ENCODE measurements at places on chromosomes 11 and 22.
A peak's percentile ranks its signal among the peaks of the same experiment; 100 is the strongest.

- DNase-seq: no peak
Observed at GRCh38 chr22:19516378-19517170, 7.6 kb downstream of the CLDN5 start.

DNA sequence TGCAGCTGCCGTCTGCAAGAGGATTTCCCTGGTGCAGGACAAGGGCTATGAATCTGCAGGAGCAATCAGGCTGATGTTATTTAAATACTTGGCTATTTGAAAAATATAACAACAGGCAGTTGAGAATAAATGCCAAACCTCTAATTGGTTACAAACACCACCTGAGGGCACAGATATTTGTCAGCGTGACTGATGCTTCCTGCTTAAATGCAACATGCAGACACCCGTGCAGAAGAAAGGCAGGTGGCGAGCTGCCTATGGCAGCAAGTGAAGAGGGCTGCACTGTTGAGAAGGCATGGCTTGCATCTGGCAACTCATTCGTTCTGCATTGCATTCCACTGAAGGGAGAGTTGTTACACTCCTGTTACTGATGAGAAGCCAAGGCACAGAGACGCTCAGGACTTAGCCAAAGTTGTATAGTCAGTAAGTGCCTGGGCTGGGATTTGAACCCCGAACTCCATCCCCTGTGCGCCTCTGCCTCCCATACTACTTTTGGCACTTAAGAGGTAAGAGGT lies 350.6 kb downstream of the TENM4 start:
- DNase-seq: no peak

- no peak for DNase-seq
Observed at GRCh38 chr11:62054484-62055121, 69.2 kb upstream of the INCENP start.

- DNase-seq: peak; percentile 13
Observed at GRCh38 chr22:46367707-46368191, 32.2 kb downstream of the TRMU start.

DNA sequence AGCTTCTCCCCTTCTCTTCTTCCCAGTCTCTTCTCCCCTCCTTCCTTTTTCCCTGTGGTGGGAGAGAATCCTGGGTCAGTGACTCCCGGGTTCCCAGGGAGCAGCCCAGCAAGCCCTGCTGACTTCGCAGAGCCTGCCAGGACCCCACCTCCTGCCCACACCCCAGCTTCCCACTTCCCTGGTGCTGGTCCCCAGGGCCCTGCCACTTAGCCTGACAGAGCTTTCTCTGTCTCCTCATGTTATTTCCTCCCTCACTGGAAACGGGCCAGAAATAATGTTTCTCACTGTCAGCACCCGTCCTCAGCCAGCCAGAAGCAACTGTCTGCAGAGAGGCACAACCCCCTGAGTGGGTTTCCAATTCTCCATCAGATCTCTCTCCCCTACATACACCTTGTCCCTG lies 27.1 kb downstream of the C11orf96 start:
- no peak for DNase-seq

DNA sequence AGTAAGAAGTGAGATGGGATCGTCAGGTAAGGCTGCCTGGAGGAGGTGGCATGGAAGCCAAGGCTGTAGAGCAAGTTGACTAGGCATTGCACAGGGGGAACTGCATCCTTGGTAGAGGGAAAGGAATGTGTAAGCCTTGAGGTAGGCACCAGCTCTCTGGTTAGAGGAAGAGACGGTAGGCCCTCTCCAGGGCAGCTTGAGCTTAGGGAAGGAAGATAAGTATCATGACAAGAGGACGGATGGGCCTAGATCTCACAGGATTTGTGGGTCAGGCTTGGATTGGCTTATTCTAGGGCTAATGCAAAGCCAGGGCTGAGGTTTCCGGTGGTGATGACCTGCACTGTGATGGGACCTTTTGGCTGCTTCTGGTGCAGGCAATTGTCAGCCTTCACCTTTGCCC lies 1035.8 kb downstream of the TBC1D22A start:
- no peak for DNase-seq

GRCh38 chr11:38791346-38791961 lies 2193.4 kb upstream of the RAG2 start:
- peak; percentile 40 for DNase-seq

DNA sequence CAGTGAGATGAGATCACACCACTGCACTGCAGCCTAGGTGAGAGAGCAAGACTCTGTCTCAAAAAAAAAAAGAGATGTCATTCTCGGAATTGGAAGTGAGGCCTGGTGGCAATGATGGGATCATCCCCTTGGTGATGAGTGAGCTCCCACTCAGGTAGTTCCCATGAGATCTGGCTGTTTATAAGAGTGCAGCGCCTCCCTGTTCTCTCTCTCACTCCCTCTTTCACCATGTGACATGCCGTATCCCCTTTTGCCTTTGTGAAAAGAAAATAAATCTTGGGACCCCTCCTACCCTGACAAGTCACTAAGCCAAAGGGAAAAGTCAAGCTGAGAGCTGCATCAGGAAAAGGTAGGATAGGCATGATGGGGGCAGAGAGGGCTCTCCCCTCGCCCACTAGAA lies 28.8 kb downstream of the ZNF70 start:
- no peak for DNase-seq

DNA sequence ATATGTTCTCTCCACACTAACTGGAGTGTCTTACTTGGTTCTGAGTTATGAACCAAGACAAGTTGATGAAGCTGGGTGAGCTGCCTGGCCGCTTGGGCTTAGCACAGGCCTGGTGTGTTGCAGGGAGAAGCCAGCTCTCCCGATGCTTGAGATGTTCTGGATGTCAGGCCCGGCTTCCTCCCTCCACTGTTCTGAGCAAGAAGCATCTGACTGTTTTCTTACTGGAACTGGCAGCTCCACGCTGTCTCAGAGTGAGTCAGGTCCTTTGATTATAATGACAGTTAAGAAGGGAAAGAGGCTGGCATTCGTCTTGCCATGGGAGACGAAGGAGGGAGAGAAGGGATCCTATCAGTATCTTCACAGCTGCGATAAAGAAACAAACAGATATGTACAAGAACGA lies 46.5 kb upstream of the CRTAM start:
- DNase-seq: peak; percentile 3

GRCh38 chr11:34970480-34970879 lies 54.1 kb downstream of the PDHX start:
- DNase-seq: no peak

GRCh38 chr22:20115691-20116375 lies at the start of gene RANBP1:
RANBP1 (plus strand) TSS chr22:20116104; CDS start chr22:20116185, 81 bp downstream.
- no peak for DNase-seq

DNA sequence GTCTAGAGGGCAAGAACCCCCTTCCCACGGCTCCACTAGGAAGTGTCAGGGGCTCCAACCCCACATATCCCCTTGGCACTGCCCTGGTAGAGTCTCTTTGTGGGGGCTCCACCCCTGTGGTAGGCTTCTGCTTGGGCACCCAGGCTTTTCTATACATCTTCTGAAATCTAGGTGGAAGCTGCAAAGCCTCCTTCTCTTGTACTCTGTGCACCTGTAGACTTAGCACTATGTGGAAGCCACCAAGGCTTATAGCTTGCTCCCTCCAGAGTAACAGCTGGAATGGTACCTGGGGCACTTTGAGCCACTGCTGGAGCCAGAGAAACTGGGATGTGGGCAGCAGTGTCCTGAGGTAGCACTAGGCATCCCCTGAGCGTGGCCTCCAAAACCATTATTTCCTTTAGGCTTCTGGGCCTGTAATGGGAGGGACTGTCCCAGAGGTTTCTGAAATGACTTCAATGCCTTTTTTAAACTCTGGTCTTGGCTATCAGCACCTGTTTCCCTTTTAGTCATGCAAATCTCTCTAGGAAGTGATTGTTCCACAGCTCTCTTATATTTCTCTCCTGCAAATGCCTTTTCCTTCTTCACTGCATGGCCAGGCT lies 68.4 kb downstream of the TRAF6 start:
- no peak for DNase-seq

DNA sequence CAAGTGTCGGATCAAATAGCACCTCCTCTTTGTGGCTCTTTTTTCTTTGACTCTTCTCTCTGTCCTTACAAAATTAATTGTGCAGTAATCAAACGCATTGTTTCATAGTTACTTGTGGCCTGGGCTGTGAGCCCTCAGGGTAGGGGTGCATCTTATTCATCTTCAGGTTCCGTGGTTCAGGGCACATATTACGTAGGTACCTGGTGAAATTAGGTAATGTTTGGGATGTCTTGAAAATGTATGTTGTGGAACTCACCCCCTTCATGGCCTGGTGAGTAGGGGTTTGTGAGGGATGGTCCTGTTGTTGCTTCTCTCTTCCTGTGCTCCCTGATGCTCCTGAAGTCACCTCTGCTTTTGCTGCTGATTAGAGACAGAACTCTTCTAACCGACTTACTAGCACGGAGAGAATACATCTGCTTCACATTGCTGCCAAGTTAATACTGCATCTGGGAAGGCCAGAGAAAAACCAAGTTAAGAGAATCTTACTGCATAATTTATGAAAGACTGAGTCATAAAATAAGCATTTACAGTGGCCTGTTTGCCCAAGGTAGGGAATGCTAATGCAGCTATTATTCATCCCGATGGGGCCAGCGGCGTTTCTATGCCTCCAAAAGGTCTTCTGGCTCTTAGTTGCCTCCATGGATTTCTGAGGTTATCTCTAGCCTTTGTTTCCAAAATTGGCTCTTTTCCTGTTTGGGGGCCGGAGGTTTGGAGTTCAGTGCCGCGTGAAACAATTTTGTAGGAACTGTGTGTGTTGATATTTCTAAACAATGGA lies 66.9 kb downstream of the TBC1D22A start:
- no peak for DNase-seq

- no peak for DNase-seq
Observed at GRCh38 chr11:128573638-128574037, 13.7 kb downstream of the ETS1 start.

- peak; percentile 52 for DNase-seq
Observed at GRCh38 chr11:71139516-71140205, 112.7 kb downstream of the SHANK2 start.

GRCh38 chr22:48391820-48392219 lies 1435.9 kb downstream of the BRD1 start:
- no peak for DNase-seq

GRCh38 chr22:28243539-28243938 lies 324.5 kb upstream of the PITPNB start:
- DNase-seq: no peak

- DNase-seq: no peak
Observed at GRCh38 chr11:8785457-8785856, 102.9 kb downstream of the RPL27A start.

- DNase-seq: no peak
Observed at GRCh38 chr11:32033067-32033466, 57.8 kb upstream of the RCN1 start.

- no peak for DNase-seq
Observed at GRCh38 chr11:76152741-76153570, 53.3 kb downstream of the WNT11 start.

DNA sequence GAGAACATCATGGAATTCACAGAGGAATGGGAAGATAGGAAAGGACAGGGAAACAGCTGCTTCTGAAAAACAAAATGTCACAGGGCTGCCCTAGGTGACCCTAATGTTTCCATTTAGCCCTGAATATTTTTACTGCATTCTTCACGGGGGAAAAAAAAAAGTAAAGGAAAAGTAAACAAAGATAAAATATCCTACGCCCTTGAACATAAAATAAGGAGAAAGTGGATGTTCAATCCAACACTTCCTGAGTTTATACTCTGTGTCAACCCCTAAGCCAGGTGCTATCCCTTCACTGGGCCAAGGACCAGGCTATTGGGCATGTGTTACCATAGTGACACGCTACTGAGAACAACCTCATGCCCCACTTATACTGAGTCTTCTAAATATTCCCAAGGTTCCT lies 84.7 kb downstream of the FAM76B start:
- DNase-seq: no peak

GRCh38 chr11:69996451-69996850 lies 81.7 kb upstream of the ANO1 start:
- DNase-seq: no peak

DNA sequence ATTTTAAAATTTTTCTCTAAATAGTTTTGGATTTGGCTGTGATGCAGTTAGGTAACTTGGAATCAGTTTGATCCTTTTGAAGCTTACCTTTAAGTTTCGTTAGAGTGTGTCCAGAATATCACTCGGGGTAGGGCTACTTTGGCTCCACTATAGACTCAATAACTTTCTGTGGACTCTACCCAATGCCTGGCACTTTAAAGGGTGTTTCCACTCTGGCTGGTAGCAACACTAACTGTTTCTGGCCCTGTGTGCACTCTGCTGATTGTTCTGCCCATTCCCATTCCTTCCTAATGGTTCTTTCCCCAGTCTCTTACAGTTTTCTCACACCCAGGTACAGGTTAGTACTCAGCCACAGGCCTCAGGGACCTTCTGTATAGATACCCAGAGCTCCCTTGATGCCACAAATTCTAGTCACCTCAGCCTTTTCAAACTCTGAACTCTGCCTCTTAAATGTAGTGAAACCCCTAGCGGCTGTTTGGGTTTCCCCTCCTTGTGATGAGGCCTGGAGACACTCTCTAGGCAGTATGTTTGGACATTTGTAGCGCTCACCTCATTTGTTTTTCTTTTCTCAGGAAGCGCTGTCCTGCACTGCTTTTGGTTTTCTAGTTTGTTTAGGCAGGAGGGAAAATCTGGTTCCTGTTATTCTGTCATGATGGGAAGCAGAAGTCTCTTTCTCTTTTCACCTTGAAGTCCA lies 16.8 kb downstream of the CUL5 start:
- no peak for DNase-seq

DNA sequence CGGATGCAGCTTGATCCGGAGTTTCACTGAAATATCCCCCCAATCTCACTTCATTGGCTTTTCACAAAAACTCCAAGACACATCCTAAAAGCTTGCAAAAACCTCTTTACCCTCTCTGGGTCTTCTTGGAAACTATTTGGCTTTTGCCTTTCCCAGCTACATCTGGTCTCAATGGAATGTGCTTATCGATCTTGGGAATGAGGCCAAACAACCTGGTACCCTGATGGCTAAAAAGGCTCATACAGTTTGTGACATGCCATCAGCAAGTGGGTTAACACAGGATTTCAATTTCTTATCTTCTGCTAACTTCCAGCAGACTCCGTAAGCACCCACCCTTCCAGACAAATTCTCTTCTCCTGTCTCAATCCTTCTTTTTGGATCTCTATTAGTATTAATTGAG lies 45.9 kb upstream of the TEAD1 start:
- DNase-seq: no peak

DNA sequence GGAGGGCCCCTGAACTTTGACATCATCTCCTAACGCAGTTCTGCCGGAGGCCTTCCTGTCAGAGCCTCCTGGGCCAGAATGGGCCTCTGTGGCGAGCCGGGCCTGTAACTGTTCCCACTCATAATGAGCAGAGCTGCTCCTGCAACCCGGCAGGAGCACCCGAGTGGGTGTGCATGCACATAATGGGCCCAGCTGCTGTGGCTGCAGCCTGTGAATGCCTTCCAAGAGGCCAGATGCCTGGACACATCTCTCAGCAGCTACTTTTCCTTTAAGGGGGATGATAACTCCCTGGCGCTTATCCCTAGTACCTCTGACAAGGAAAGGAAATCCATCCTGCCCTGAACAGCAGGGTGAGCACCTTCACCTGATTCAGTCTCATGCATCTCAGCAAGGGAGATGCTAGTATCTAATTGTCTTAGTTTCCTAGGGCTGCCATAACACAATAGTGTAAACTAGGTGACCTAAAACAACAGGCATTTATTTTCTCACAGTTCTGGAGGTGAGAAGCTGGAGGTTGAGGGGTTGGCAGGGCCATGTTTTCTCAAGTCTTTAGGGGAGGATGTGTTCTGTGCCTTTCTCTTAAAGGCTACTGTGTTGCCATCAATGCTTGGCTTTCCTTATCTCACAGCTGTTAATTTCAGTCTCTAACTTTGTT lies 120.5 kb downstream of the TEAD1 start:
- DNase-seq: no peak

GRCh38 chr11:75534259-75535069 lies 8.7 kb upstream of the GDPD5 start:
- no peak for DNase-seq

- DNase-seq: no peak
Observed at GRCh38 chr11:41983475-41983874, 524.0 kb upstream of the LRRC4C start.
